NCI-H2171 treated with DMSO at 0.1 percent for 48 hours (cell line): ENCODE measurements at places on chromosomes 6 and 20.

- no peak for DNase-seq
These were observed 33.4 kb downstream of the MTFR2 start for GRCh38 chr6:136216503-136217401.

DNA sequence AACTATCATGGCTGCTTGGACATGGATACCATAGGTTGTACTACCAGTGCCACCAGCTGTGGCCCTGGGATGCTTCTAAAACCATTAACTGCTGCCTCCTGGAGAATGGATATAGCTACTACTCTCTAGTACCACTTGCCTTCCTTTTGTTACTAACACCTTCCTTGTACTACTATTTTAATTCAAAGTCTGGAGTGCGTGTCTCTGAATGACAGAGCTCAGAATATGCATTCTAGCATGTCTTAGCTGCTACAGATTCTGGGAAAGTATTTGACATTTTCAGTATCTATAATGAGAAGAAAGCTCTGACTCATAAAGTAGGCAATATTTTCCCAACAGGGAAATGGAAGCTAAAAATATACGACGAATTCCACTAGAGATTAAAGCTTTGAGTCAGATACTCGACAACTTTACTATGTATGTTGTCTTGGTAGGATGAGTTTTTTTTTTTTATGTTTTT is 112.3 kb downstream of the PFDN4 start:
- DNase-seq = no peak

GRCh38 chr6:100886076-100886475 is 4.9 kb upstream of the ASCC3 start:
- no peak for DNase-seq

DNA sequence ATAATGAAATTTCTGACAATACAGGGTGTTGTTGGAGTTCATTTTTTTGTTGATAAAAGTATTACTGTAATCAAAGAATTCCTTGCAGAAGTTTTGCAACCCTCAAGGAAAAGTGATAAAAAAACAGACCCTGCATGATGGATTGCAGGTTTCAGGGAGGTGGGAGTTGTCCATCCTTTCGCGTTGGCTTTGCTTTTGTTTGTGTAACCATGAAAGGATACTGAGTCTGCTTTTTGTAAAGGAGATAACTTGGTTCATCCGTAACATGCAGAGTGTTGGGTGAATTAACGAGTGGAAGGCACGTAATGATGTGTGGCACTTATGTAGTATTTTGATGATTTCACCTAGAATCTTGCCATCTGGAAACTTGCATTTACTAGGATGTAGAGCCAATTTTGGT is 23.6 kb downstream of the FOXO3 start:
- DNase-seq = no peak

GRCh38 chr20:14098261-14098660 is 102.9 kb downstream of the MACROD2 start:
- DNase-seq = no peak

GRCh38 chr20:63822276-63822696 is 8.8 kb downstream of the ZBTB46 start:
- no peak for DNase-seq

DNA sequence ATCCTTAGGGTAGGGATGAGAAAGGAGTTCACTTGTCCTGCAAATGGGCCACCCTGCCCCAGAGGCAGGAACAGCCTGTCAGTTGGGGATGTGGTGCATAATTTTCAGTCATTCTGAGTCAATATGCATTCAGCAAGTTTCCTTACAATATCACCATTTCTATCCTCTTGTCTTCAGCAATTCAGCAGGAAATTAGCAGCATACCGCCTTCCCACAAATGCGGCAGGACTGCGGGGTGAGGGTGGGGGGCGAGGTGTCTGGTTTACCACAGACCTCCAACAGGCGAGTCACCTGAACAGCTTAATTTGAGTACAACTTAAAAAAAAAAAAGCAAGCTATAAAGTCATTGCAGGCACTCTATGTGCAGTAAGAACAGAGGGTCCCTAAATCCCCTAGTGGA is 126.8 kb downstream of the MAP3K7 start:
- no peak for DNase-seq

DNA sequence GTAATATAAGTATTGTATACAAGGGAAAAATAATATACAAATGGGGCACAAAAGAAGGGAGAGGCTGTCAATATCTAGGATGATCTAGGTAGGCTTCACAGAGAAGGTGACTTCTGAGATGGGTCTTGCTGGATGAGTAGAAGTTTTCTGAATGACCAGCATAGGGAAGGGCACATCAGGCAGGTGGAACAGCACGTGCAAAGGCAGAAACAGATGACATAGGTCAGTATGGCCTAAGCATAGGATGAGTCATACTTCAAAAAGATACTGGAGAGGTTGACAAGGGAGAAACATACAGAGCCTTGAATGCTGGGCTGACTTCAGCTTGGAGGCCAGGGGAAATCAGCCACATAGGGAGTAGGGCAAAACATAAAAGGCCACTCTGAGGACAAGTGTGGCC is 31.9 kb upstream of the SIRPA start:
- no peak for DNase-seq

GRCh38 chr20:43904827-43905177 is 9.8 kb upstream of the TOX2 start:
- no peak for DNase-seq

DNA sequence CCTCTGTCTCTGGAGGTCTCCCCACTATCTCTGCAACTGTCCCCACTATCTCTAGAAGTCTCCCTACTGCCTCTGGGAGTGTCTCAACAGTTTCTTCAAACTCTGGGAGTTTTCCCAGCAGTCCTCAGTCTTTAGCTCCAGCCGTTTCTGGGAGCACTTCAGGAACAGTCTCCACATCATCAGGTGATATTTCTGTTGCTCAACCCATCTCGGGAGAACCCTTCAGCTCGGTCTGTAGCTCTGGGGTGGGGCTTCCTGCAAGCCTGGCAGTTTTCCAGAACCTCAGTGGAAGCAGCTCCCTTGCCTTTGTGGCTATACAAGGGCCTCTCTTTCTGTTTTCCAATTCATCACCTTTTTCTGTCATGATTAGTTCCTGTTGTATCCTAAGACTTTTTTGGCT is 3.0 kb upstream of the SFTA2 start:
- no peak for DNase-seq

DNA sequence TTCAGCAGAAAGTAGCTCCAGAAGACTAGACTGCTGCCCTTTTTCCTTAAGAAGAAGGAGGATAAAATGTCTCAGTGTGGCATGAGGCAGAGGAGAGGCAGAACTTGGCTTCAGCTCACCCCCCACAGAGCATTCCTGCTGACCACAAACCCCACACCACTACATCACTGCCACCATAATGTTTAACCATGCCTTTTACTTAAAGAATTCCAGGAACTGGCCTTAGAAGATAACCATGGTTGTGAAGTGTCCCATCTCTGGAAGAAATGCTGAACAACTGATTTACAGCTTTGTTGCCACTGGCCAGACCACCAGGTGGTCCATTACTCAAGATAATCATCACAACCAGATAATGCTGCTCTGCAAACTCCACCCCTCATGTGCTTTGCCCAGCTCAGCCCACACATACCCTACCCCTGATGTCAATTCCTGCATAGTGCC is 154.1 kb downstream of the CD24 start:
- no peak for DNase-seq

GRCh38 chr20:60124776-60125381 is 166.7 kb downstream of the CDH26 start:
- DNase-seq = no peak

DNA sequence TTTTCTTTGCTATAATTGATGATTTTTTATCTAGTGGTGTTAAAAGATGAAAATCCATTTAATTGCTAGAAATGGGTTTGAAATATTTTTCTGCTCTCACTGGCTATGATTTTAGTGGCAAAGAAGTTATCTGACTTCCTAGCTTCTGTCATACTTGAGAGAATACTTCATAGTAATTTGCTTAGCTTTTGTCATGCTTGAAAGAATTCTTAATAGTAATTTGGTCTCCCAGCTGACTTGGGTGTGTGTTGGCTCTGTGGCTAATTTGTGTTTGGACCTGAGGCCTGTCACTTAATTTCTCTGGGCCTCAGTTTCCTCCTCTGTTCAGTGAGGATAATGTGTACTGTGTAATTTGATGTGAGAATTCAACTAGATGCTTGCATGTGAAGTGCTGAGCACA is 12.8 kb upstream of the RMND1 start:
- DNase-seq = no peak

- peak; percentile 48 for DNase-seq
These were observed 28.6 kb upstream of the EZR start for GRCh38 chr6:158847786-158848185.

- no peak for DNase-seq
These were observed 25.7 kb upstream of the CTNNBL1 start for GRCh38 chr20:37668166-37668565.

DNA sequence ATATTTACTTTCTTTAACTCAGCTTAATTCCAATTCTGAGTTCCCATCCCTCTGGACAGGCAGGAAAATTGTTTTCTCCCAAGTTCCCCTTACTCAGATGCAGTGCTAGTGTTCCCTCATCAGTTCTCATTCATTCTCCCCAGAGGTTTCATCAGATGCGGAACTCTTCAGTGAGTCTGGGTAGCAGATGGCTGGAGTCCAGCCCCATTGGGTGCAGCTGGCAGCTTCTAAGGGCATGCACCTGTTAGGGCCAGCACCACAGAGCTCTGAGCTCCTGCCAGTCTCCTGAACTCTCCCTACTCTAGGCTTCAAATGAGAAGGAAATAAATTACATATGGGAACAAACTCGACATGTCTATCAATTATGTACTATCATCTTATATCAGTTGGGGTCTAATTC is 76.6 kb downstream of the SOD2 start:
- DNase-seq = peak; percentile 98

DNA sequence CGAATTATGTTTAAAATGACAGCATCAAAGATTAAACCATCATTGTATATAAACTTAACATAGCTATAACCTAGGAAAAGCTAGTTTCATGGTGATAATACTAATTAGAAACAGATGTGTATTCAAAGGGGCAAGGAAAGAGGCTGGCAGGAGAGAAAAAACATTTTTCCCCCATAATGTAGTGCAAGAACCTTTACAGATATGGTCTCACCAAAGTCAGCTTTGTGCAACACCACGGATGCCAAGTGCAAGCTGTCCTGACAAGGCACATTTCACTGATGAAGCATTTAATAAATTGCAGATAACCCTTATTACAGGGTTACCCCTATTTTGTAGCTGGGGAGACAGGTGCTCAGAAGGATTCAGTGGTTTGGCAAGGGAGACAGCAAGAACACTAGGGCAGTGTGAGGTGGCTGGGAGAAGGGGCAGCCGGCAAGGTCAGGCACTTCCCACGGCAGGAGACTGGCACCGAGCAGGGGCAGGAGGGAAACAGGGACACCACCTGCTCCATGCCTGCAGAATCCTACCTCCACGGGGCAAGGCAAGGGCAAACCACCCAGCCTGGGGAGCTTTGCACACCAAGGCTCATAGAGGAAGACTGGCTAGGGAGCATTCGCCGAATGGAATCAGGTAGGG is 6.5 kb downstream of the RPS6KA2 start:
- no peak for DNase-seq

- DNase-seq = peak; percentile 74
These were observed 968 bp downstream of the PHF3 start for GRCh38 chr6:63636518-63637021.

DNA sequence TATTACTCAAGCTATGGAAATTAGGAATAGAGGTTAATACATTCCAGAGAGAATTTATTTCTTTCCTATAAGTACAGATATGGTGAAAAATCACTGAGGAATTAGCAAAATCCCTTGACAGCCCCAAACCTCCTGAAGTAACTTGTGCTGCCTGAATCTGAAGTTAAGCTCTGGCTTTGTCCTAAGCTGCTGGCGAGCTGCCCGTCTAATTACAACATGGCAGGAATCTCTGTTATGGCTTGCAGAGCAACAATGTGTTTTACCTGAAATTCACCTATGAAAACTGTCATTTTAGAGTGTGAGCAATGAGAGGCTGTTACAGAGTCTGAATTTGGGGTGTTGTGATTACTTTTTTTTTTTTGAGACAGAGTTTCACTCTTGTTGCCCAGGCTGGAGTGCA is 22.5 kb upstream of the IYD start:
- DNase-seq = no peak

DNA sequence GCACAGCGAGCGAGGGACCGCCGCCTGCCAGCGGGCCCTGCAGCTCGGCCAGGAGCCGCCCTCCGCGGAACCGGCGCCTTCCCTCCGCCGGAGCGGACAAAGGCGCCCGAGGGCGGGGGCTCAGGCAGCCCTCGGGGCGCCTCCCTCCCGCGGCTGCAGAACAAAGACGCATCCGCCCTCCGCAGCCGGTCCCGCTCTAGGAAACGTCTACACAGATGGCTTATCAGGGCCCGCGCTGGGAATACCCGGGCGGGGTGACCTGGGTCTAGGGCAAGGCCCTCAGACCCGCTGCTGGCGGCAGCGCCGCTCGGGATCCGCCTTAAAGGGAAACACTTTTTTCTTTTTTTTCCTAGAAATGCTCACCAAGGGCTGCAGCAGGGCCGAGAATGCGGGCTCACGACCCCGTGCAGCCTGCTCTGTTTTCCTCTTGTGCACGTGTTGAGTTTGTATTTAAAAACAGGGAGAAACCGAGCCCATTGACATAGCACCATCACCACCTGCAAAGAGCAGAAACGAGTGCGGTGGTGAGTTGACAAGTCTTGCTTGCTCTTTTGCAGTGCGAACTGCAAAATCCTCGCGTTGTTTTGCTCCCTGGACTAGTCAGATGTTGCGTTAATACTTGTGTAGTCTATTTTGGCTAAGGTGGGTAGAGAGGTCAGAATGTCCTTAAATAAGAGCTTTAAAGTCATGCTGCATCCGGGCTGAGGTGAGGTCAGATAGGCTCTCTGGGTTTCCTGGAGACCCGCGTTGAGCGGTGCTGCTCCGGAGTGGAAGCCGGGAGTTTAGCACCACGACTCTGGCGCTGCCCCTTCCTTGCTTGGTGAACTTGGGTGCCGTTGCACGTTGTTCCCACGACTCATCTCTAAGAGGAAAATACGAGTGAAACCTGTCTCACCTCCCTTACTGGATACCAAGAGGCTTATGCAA is 1.1 kb upstream of the RPS6KA2 start:
- peak; percentile 84 for DNase-seq

DNA sequence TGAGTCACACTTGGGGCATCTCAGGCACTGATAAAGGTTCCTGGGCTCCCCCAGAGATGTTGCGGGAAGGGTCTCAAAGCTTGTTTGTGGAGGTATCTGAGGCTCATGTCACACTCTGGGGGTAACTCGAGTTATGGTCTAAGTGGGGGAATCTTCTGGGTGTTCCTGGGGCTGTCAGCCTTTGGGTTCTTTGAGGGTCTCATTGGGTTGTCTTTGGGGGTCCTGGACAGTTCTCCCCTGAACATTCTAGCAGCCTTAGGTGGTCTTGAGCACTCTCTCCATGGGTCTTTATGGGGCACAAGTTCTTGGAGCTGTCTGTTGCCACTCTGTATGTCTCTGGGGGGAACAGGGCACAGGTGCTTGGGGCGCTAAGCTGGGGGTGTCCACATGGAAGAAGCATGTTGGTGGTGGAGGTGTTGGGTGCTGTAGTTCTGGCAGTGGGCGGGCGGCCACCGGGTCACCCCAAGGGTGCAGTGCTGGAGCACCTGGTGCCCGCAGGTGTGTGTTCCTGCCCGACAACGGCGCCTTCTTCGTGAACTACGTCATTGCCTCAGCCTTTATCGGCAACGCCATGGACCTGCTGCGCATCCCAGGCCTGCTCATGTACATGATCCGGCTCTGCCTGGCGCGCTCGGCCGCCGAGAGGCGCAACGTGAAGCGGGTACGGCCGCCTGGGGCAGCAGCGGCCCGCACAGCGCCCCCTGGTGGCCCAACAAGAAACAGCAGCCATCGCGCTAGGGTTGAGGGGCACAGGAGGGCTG is 7.1 kb upstream of the CAPN11 start:
- DNase-seq = no peak

- DNase-seq = no peak
These were observed 117.5 kb upstream of the HMGCLL1 start for GRCh38 chr6:55696501-55696900.

- DNase-seq = peak; percentile 89
These were observed 5.9 kb downstream of the TMEM63B start for GRCh38 chr6:44133003-44133931.

GRCh38 chr6:25968769-25969168 is 6.2 kb downstream of the TRIM38 start:
- no peak for DNase-seq
